ENCODE measurements at places on chromosomes 6 and 20. TPM values are rescaled to one million over a fixed set of nuclear protein-coding genes. Genes with fewer than 3 reads are reported as not detected.

Gene DZANK1
- 5.3 TPM for total RNA-seq

DNA sequence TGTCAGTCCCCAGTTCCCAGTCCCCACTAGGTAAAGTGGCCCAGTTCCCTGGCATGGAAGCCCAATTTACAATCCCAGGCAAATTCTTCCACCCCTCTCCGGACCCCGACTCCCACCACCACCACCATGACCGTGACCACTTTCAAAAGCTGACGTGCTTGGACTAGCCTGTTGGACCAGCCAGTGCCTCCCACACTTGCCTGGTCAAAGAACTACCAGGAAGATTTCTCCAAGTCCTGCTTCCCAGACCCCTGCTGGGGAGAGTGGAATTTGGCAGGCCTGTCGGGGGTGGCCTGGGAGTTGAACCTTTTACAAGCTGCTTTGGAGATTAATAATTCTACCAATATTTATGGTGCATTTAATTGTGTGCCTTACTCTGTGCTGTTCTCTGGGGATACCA lies 1.4 kb upstream of the PTPRT start:
- H3K36me3 ChIP-seq = no peaks in the 10 kb centered on the region
- peaks cover 68% of the 10 kb centered on the region for H3K27me3 ChIP-seq
- H3K27ac ChIP-seq = no peak overlapping the region
- DNase-seq = no peak
- H3K4me3 ChIP-seq = no peak overlapping the region

GRCh38 chr6:29994826-29995225 lies 52.5 kb downstream of the HLA-A start:
- no peak overlapping the region for H3K27ac ChIP-seq
- H3K36me3 ChIP-seq = no peaks in the 10 kb centered on the region
- H3K27me3 ChIP-seq = peaks cover 30% of the 10 kb centered on the region
- DNase-seq = no peak
- H3K4me3 ChIP-seq = no peak overlapping the region

- no peaks in the 10 kb centered on the region for H3K36me3 ChIP-seq
- H3K4me1 ChIP-seq = no peaks in the 10 kb centered on the region
- DNase-seq = no peak
- H3K27ac ChIP-seq = no peak overlapping the region
- no peak overlapping the region for H3K4me3 ChIP-seq
Measured at GRCh38 chr6:106347219-106347618, 13.3 kb upstream of the CRYBG1 start.

DNA sequence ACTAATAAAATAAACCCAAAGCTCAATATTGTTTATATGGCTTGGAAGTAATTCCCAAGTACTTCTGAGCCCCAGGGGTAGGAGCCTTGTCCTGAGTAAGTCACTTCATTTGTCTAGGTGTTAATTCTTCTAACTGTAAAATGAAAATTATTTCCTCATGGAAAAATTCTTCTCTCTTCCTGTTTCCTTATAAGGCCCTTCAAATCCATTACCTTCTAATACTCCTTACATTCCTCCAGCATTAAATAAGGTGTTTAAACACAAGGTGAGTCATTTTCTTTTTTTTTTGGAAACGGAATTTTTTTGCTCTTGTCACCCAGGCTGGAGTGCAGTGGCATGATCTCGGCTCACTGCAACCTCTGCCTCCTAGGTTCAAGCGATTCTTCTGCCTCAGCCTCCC lies 41.9 kb downstream of the PRR18 start:
- H3K36me3 ChIP-seq = no peaks in the 10 kb centered on the region
- H3K4me1 ChIP-seq = no peaks in the 10 kb centered on the region
- H3K27ac ChIP-seq = no peak overlapping the region
- H3K27me3 ChIP-seq = peaks cover 31% of the 10 kb centered on the region
- H3K4me3 ChIP-seq = no peak overlapping the region

Measured in neural progenitor cell (in vitro differentiated cells).